ENCODE measurements at places on chromosomes 4 and X.

GRCh38 chr4:29756966-29757365 is 963.2 kb upstream of the PCDH7 start:
- no peak for DNase-seq

DNA sequence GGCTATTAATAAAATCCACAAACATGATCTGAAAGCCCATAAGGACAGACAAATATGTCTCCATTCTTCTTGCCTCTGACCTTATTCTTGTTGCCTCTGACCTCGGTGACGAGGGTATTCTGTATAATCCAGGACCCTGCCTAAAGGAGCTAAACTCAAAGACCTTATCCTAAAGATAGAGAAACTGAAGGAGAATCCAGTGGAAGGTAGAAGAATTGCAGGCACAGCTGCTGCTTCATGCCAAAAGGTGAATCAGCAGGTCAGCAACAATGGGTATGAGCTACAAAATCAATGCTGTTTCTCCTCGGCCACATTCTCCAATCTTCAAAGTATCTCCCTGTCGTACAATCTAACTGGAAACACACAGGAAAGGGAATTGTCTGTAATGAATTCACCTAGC is 71.4 kb downstream of the INTS6L start:
- DNase-seq, result no peak

DNA sequence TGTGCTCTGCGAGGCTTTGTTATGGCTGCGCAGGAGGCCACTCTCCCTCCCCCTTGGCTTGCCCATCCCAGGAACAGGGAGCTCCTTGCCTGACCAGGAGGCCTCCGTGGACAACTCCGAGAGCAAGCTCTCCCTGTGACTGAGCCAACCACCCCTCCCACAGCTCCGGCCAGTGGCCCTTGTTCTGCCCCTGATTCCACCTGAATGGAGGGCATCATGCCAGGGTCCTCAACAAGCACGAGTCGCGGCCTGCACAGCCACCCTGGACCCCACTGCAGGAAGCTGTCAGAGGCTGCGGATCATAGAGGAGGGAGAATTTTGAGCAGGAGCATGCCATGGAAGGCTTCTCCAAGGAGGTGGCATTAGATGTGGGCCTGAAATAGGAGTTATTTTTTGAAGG is 44.8 kb upstream of the GRPEL1 start:
- no peak for DNase-seq

- no peak for DNase-seq
Observed at GRCh38 chr4:31366041-31366440, 645.9 kb downstream of the PCDH7 start.

- DNase-seq, result no peak
Observed at GRCh38 chr4:40887764-40888131, 138.0 kb downstream of the NSUN7 start.

DNA sequence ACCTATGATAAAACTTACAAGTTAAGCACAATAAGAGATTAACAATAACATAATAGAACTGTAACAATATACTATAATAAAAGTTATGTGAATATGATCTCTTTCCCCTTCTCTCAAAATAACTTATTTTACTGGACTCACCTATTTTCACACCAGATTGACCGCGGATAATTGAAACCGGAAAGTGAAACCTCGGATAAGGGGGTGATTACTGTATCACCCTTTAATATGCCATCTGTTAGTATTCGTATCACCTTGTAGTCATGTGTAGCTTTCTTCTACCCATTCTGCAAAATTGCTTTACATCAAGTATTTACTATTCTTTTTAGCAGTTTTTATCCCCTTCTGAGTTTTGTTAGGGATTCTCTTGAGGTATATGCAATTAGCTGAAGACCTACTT is 1.8 kb downstream of the SPCS3 start:
- DNase-seq, result no peak

DNA sequence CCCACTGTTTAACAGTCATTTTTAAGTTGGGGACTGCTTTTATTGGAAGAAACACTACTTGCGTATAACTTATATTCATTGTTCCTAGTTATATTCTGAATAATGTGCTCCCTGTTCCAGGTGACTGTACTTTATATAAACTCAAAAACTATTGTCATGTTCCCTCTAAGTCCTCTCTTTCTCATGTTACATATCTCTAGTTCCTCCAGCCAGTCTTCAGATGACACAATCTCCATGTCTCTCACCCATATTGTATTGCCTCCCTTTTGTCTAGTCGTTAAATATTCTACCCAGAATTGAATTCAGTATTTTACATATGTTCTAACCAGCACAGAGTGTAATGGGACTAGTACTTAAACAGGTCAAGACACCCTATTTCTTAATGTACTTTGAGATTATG is 5.3 kb downstream of the VAMP7 start:
- DNase-seq, result no peak

DNA sequence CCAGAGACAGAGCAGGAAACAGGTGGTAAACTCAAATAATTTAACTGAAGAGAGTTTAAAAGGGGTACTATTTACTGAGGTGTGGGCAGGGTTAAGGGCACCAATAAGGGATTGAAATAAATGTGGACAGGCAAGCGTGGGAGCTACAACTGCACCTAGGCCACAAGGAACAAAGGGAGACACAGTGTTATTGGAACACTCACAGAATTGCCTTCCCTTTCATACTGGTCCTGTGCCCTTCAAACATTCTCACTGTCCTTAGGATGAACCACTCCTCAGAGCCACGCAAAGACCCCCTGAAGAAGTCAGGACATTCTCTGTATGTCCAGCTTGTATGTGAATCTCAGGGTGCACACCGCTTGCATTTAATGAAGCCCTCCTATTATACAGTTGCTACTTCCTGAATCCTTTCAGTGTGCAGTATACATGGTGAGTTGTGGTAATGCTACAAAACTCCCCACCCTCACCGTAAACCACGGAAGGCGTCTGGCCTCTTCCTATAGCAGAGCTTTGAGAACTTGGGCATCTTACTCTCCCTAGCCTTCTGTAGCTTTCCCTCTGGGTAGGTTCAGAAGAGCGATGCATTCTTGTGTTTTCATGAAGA is 9.6 kb upstream of the MRPL1 start:
- DNase-seq, result peak; percentile 82

DNA sequence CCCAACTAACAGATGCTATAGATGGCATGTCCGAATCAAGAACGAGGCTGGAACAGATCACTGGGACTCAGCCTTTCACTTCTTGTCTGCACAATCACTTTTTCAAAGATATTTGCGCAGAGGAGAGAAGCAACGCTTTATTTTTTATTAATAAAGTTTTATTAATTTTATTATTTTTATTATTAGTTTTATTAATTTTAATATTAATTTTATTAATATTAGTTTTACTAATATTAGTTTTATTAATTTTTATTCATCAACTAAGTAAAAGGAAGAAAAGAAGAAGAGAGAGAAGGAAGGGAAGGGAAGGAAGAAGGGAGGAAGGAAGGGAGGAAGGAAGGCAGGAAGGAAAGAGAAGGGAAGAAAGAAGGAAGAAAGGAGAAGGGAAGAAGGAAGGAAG is 236.4 kb upstream of the HHIP start:
- DNase-seq, result no peak

DNA sequence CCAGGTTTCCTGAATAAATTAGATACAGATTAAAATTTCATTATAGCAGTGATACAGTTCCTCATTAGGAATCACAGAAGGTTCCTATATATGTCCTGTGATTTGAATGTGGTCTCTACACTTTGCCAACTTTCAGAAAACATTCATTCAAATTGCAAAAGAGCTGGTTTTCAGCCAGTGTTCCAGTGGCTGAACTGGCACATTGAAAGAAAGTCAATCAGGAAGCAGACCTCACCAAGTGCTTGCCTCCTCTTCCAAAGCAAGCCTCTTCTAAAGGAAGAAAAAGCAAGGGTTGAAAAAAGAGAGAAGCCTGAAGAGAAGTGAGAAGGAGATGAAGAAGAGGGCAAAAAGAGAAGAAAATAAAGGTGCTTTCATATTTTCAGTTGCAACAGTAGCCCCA is 12.7 kb downstream of the KLHL34 start:
- DNase-seq, result no peak

GRCh38 chr4:37645736-37646135 is 40.4 kb downstream of the RELL1 start:
- DNase-seq, result no peak

DNA sequence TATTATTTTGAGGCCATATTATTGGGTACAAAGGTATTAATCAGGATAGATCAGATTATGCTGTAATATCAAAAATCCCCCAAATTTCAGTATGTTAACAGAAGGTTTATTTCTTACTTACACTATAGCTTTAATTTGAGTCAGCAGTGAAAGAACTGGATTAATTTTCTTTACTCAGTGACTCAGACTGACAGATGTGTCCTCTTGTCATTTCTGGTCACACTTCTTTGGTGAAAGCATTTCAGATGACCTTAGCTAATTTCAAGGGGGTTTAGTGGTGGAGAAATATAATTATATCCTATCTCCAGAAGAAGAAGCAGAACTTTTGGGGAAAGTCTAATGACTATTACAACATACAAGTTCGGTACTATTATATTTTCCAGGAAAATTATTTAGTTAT is 12.4 kb downstream of the DDIT4L start:
- no peak for DNase-seq

DNA sequence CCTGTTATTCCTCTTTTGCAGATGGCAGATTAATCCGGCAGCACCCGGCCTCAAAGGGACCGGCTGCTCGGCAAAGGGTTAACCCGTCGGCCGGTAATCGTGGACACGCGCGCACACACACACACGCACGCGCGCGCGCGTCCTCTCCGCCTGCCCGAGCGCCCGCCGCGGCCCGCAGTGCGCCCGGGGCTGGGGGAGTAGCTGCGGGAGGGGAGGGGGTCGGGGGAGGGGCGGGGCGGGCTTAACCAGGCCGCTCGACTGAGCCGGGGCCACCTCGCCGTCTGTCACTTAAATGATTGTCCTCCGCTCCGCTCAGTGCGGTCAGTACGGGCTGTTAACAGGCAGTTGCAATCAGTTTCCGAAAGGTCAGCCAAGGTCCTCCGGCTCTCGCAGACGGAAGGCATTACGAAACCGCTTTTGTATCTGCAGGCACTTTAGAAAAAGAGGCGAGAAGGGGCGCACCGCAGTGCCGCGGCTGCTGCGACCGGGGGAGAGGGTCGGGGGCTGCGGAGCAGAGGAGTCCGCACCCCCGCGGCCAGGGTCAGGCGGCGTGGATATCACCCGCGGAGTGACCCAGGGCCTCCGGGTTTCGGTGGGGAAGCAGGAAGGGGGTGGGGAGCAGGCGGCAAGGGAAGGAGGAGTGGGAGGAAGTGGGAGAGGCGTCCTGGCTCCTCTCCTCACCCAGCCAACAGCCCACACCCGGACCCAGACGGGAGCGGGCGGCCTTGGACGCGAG is 57.3 kb upstream of the BCOR start:
- DNase-seq, result peak; percentile 25

DNA sequence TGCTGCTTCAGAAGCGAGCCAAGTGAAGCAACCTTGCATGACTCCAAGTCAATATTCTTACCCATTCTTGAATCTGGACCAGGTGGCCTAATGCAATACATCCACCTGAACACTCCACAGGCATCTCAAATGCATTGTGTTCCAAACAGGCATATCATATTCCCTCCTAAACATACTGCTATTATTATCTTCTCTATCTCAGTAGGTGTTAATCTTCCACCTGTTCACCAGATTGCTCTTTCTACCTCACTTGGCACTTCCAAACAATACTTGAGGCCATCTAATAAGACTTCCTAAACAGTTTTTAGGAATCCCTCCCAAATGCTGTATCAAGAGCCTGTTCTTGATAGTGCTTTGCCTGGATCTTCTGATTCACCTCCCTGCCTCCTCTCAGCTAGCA is 90.7 kb downstream of the GPRIN3 start:
- DNase-seq, result no peak

- no peak for DNase-seq
Observed at GRCh38 chr4:119559044-119559647, 69.5 kb downstream of the PDE5A start.

DNA sequence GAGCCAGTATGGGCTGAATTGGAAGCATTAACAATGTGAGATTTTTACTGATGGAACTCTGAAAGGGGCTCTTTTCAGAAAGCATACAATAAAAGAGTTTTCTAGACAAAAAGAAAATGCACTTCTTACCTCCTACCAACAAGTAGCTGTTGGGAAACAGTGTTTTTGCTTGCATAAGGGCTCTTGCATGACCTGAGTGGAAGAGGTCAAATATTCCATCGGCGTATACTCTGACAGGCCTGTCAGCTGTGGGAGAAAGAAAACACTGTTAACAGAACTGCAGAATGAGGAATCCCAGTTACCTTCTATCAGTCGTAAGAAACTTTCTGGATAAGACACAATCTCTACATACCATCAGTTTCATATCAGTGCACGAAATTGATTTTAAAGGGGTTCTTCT is 39.5 kb downstream of the PCYT1B start:
- DNase-seq, result no peak

- DNase-seq, result no peak
Observed at GRCh38 chrX:118493016-118493415, 2.6 kb upstream of the DOCK11 start.

DNA sequence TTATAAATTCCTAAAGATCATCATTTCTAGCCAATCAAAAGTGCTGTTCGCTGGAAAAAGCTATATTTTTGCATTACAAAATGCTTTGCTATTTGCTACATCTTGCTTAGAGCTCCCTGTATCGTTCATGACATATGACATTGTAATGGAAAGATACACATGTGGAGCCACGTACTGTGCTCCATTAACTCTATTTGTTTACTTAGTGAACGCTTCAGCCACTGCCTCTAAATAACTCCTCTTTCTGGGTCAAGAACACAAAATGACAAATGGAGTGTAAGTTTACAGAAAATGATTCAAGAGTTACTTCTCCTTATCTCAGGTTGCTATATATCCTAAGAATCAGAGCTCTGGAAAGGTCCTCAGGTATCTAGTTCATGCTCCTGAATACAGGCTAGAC is 329.1 kb upstream of the SMIM31 start:
- no peak for DNase-seq

- DNase-seq, result no peak
Observed at GRCh38 chrX:71906144-71906543, 4.5 kb upstream of the NHSL2 start.

- no peak for DNase-seq
Observed at GRCh38 chr4:144906181-144906925, 191.6 kb downstream of the ANAPC10 start.

DNA sequence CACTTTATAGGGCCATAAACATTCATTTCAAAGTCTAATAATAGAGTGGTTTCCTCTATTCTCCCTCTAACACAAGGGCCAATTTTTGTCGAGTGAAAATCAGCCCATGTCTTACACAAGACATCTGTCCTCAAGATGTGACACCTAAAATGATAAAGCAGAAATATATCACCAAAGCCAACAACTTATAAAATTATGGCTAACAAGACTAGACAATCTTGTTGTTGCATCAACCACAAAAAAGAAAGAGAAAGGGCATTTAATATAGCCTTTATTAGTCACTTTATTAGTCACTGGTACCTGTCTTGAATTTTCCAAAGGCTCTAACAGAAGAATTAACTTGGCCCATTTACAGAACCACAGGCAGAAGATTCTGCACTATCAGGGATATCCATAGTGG is 161.6 kb downstream of the SMIM20 start:
- no peak for DNase-seq

- DNase-seq, result no peak
Observed at GRCh38 chrX:149569770-149570169, 17.5 kb downstream of the MAGEA9B start.

DNA sequence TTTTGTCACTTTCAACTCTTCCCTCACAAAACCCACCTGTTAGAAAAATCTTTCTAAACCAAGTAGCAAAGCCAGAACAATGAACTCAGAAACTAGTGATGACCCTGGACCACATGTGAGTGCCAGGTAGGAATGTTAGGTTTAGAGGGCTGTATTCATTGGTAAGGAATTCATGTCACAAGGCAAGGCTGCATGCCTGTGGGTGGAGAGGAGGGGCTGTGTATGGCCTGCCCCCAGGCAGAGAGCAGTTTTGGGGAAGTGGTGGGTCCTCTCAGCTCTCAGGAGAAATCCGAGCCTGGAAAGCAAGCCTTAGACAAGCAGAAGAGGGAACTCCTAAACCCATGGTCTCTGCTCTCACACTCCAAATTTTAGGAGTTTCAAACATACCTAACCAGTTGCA is 2.4 kb downstream of the RNF175 start:
- no peak for DNase-seq

Data from activated naive CD4-positive, alpha-beta T cell treated with anti-CD3 and anti-CD28 coated beads, Interleukin-2, amount 10 ng/mL, durations not matched to agents 7 days and 5 days (primary cell).